ENCODE measurements at places on chromosomes 5 and 9.

DNA sequence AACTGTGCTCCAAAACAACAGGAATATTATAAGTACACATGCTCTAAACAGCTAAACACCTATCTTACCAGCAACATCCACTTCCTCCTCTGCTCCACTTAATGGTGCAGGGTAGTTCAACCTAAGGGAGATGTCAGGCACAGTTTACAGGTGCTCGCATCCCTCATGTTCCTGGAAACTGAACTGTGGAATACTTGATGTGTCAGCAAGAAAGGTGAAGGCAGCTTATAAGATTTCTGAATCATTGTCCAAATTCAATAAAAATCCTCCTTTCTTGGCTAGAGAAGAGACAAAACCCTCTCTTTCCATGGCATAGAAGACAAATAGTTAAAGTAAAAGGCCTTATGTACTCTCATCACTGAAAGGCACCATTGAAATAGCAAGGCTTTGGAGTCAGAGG, 272.2 kb downstream of the FBXL7 start:
- no peak for DNase-seq

GRCh38 chr9:526904-527591, 312.4 kb downstream of the DOCK8 start:
- no peak for DNase-seq

GRCh38 chr5:176405656-176406435, 10.5 kb downstream of the CLTB start:
- no peak for DNase-seq

DNA sequence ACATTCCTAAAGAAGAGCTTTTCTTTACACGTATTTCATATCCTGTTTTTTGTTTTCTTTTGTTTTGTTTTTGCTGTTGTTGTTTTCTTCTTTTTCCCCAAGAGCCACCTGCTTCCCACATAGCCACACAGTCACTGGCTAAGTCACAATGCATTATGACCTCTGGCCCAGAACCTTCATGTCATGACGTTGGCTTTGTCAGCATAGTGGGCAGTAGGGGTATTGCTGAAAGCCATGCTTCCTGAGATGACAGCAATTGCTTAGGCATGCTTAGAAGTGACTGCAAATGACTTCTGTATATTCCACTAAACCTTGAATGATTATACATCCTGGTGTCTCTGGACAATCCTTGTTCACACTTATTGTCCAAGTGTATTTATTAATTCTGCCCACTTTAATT, 375.8 kb downstream of the TAF11L14 start:
- no peak for DNase-seq

- no peak for DNase-seq
Measured at GRCh38 chr9:86034863-86035734, 64.3 kb downstream of the GOLM1 start.

DNA sequence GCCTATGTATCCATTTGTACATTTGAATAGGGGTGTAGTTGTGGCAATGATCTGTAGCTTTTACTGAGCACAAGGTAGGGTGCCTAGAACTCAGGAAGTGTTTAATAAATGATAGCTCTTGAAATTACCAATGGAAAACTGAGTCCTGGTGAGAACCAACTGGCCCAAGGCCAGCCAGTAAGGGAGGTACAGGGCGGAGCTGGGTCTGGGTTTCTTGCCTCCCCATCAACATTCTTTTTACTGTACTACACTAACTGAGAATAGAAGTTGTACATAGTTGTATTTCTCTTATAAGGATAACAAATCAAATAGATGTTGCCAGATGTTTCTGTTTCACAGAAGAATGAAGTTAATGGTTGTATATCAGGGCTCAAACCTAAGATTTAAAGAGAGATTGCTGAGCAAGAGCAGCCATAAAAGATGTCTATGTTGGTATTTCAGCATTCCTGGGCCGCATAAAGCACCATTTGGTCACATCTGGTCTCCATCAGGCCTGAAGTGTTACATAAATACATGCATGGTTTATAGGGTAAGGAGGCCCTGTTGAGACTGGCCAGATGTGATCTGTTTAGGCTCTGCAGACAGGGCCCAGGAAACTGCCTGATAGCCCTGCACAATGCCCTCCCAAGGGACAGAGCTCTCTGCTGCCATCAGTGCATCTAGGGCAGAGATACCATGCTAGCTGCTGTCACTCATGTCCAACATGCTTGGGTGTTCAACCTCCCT, 210.5 kb downstream of the NXNL2 start:
- no peak for DNase-seq

DNA sequence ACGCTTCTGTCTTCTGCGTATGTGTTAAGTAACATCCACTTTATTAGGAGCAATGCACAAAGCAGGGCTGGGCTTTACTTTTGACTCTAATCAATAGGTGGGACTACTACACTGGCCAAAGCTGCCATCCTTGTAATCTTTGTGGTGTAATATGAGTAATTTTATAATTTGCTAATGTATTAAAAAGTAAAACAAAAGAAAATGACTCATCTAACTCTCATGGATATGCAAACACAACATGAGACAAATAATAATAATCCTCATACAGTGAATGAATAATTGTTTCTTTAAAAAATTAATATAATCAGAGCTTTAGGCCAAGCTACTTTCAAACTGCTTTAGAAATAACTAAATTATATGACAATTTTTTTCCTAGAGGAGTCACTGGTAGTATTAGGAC, 90.7 kb downstream of the NR3C1 start:
- no peak for DNase-seq

DNA sequence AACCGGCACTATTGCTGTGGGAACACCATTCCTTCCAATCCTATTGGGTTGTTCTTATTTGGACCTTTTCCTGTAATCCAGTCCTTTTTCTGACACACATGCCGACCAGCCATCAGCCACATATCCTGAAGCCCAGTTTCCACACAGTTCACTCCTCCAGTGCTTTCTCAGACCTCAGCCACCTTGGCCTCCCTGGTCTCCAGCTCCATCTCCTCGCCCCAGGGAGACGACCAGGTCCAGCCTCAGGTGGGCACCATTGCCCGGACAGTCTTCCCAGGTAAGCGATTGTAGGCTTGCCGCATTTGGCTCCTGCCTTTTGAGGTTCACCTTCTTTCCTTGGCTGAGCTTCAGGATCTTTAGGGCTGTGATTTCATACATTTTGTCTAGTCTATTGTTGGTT, 15.2 kb upstream of the TERT start:
- DNase-seq, result no peak

- DNase-seq, result no peak
Measured at GRCh38 chr9:136020206-136020605, 59.0 kb upstream of the UBAC1 start.

DNA sequence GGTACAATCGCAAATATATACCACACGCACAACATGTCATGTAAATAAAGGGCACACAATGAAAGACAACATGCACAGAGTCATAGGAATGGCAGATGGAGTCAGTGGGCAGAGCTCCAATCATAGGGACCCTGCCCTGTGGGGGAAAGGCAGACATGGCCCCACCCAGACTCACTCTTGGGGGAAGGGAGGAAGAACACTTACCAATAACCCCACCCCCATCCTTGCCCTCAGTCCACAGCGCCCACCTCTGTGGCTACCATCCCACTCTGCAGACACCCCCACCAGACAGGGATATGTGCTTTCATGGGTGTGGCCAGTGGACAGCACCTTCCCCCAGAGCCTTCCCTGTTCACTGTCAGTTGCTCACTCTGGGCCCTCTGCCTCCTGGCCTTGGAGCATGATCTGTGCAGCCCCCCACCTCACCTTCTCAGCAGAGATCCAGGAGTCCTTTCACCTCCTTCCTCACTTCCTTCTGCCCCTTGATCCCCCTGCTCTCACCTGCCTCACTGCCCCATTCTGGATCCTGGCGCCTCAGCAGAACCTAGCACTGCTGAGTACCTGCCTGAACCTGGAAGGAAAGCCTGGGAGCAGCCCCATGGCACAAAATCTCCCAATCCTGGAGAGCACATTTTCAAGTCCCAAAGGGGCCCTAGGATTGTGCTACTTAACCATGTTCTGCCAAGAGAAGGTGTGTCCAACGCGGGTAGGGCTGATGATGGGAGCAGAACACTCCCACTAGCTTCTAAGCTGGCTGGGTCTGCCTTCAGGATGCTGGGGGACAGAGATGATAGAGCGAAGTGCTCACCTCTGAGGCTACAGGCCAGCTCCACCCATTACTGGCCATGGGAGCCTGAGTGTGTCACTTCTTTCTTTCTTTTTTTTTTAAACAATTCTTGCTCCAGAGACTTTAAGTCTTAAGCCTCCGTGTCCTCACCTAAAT, 1.5 kb upstream of the PHF19 start:
- DNase-seq, result no peak

DNA sequence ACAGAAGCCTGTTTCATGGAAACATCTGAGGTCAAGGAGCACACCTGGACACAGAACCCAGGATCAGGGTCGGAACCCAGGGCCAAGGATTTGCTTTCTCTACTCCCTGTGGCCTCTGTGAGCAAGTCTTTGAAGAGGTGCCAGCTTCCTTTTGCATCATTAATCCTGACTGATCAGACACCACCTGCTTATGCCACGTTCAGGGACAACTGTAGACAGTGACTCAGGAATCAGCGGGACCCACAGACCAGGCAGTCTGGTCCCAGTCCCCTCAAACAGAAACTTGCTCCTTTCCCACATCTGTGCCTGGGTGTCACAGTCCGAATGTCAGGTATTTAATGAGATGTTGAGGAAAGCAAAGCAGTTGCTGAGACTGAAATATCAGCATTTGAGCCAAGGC, 154.8 kb downstream of the SGCD start:
- DNase-seq, result no peak

DNA sequence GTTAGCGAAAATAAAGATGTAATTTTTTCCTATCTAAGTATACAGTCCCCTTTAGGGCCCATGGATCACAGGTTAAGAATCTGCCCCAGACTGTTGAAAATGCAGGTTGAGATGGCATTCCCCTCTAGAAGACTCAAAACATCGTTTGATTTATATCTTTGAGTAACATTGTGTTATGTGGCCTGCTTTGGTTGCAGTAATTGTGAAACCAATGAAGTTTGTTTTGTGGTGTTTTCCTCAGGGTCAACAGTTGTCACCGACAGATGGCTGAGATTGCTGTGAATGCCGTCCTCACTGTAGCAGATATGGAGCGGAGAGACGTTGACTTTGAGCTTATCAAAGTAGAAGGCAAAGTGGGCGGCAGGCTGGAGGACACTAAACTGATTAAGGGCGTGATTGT, 7.8 kb downstream of the CCT5 start:
- DNase-seq, result no peak

DNA sequence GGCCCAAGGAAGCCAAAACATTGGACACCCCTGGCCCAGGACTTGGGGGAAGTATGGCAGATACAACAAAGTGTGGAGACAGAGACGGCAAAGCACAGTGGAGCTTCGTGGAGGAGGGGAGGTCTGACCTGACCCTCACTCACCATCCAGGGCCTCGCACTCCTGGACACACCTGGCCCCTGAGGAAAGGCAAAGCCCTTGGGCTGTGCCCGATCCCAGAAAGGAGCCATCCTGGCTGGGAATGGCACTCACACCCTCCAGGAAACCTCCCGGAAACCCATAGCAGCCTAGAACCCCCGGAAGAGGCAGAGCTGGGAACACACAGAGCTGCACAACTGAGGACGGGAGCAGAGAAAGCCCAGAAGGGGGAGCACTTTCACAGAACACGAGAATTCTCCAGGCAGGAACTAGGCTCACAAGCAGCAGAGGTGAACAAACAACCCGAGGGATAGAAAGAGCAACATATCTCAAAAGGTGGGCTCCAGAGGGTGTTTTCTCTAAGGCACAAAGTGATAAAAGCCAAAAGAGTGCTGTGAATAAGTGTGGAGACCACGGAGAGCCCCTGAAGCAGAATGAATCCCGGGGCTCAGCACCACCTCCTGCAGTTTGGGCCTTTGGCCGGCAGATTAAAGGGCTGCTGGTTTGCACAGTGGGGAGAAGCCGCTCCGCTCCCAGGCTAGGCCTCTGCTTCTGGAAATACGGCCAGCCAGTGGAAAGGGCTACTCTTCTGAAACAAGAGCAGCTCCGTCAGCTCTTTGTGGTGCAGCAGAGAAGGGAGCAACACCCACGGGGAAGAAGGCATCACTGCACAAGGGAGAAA, 108.2 kb downstream of the UBE2R2 start:
- DNase-seq, result no peak

GRCh38 chr9:126536131-126536530, 77.6 kb upstream of the LMX1B start:
- DNase-seq, result no peak

DNA sequence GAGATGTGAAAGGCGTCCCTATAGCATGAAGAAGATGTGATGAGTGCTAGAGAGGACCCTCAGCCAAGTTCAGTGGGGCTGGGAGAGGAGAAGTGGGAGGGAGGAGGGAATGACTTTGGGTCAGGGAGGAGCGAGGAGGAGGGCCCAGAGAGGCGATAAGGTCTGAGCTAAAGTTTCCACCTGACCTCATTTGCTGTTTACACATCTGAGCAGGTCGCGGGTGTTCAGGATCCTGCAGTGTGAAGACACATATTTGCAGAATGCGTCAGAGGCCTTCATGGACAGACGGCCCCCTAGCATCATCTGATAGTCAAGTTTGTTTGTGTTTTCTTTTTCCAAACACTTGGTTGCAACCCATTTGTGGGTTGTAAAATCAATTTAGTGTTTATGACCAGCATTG, 18.9 kb upstream of the IGFBPL1 start:
- DNase-seq, result no peak

DNA sequence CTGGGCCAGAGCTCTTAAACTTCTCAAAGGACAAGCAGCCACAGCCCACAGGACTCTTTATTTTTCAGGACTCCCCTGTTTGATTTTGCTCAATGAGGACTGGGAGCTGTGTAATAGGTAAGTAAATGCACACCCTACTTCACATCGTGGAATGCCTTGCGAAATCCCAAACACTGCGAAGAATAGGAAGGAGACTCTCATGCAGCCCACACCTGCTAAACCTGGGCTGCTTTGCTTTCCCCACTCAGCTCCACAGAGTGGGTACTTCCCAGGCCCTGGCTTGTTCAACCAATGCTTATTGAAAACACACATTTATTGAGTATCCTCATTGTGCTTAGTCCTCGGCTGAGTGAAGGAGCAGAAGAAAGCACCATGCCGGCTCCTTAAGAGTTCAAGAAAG, 103.3 kb upstream of the FSTL4 start:
- no peak for DNase-seq

GRCh38 chr9:18543406-18544192, 69.6 kb downstream of the ADAMTSL1 start:
- DNase-seq, result no peak

- DNase-seq, result no peak
Measured at GRCh38 chr5:9447691-9448090, 98.2 kb downstream of the SEMA5A start.

- DNase-seq, result no peak
Measured at GRCh38 chr9:83656952-83657351, 34.0 kb downstream of the IDNK start.

- DNase-seq, result no peak
Measured at GRCh38 chr5:95923918-95924544, 37.6 kb downstream of the ELL2 start.

GRCh38 chr5:163564321-163564938, 59.0 kb downstream of the MAT2B start:
- DNase-seq, result peak; percentile 18

DNA sequence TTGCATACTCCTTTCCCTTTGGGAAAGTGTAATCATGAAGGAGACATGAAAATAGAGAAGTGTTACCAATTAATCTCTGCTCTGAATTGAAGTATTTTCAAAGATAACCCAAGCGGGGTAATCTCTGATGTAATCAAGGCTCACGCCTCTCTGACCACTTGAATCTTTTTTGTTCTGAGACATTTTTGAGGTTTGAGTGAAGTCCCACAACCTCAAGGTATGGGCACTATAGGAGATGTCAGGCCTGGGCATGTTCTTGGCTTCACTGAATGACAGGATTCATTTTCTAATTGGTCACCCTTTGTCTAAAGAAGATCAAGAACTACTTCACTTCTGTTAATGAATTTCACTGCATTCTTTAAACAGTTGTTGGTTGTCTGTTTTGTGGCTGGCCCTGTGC, 23.7 kb downstream of the ENHO start:
- no peak for DNase-seq

All from C1 segment of cervical spinal cord (tissue), 14 donors.